ENCODE measurements at places on chromosomes 2 and 18. TPM values are rescaled to one million over a fixed set of nuclear protein-coding genes. Genes with fewer than 3 reads are reported as not detected.
A peak's percentile ranks its signal among the peaks of the same experiment; 100 is the strongest.

The PROKR1 gene
- not detected for total RNA-seq

The ACVR1C gene
- not detected for total RNA-seq

The PASK gene
- total RNA-seq: 8.7 TPM

The MEP1B gene
- total RNA-seq: not detected

The RGPD8 gene
- 2.4 TPM for total RNA-seq

The C2orf80 gene
- total RNA-seq: not detected

The EDAR gene
- total RNA-seq: not detected

The KIF1A gene
- total RNA-seq: under 0.01 TPM

DNA sequence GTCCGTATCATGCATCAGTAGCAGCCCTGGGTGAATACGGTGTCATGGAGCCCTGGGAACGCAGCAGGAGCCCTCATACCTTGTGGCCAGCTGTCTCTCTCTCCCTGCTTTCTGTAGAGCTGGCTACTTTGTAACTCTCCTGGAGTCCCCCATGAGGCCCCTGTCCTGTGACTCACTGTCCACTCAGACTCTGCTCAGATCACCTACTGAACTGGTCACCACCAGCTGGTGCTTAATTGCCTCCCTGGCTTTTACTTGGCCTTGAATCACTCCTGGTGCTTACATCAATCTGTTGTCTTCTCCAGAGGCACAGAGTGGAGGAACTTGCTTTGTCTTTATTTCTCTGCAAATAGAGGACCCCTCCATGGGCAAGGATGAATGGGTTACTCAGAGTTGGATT, 172.7 kb downstream of the HRH4 start:
- no peak for DNase-seq

GRCh38 chr18:70273021-70273420, 15.8 kb upstream of the SOCS6 start:
- DNase-seq: no peak

- no peak for DNase-seq
These were observed 15.5 kb upstream of the ITGA4 start for GRCh38 chr2:181441670-181442069.

- no peak for DNase-seq
These were observed 1.2 kb downstream of the WNT10A start for GRCh38 chr2:218881744-218882460.

- no peak for DNase-seq
These were observed 8.7 kb upstream of the SLC14A1 start for GRCh38 chr18:45715212-45715780.

GRCh38 chr2:189709501-189710221, 35.2 kb downstream of the ANKAR start:
- DNase-seq: peak; percentile 13

DNA sequence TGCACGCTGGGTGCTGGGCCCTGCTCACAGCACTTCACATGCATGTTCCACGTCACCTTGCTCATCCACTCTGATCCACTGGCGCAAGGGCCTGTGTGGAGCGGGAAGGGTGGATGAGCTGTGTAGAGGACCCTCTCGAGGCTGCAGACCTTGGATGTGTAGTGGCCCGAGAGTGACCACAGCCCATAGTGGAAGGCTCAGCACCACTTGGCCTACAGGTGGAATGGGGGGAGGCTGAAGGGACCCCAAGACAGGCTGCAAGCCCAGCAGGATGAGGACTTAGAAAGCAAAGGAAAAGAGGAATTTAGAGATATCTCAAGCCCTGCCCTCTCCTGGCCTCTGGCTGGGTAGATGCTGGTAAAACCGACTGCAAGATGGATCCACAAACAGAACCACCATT, 175.9 kb upstream of the COPS8 start:
- no peak for DNase-seq

- DNase-seq: no peak
These were observed 90.5 kb downstream of the CHST9 start for GRCh38 chr18:27094621-27095020.

DNA sequence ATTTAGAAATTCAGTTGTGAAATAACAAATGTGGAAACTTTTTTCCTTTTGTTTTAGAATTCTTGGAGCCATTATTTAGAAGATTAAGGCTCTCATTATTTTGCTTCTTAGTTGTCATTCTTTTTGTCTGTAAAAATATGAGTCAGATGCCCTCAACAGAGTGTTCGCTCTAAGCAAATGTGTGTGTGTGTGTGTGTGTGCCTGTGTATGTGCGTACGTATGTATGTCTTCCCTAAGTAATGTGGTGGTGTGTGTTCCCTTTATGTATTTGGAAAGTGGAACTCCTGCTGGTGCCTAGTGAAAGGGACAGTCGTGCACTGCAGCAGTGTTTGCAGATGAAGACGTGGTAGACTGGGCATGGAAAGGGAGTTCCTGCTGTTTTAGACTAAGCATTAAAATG, 27.5 kb downstream of the ZNF407 start:
- no peak for DNase-seq

- DNase-seq: no peak
These were observed 31.7 kb downstream of the L3MBTL4 start for GRCh38 chr18:6382963-6383362.

GRCh38 chr18:12837747-12838146, 46.3 kb downstream of the PTPN2 start:
- no peak for DNase-seq

DNA sequence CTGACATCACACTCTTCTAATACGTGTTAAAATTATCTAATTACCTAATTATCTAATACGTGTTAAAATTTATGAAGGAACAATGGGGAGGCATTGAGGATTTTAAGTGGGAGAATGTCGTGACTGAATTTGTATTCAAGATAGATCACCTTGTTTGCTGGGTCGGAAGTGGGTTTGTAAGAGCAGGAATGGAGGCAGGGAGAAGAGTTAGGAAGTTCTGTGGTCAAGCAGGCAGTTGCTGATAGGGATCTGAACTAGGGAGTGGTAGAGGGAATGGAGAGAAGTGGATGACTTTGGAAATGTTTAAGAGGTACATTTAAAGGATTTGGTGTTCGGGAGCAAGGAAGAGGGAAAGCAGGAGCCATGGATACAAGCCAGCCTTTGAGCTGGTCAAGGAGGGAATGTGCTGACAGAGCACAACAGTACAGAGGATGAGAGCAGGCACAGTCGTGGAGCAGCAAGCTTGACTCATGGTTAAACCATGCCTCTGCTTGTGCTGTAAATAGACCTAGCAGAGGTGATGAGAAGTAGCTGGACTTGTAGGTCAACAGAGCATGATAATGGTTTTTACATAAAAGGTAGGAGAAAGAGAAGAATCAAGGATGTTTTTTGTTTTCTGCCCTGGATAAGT, 16.2 kb downstream of the IL18RAP start:
- DNase-seq: peak; percentile 28

DNA sequence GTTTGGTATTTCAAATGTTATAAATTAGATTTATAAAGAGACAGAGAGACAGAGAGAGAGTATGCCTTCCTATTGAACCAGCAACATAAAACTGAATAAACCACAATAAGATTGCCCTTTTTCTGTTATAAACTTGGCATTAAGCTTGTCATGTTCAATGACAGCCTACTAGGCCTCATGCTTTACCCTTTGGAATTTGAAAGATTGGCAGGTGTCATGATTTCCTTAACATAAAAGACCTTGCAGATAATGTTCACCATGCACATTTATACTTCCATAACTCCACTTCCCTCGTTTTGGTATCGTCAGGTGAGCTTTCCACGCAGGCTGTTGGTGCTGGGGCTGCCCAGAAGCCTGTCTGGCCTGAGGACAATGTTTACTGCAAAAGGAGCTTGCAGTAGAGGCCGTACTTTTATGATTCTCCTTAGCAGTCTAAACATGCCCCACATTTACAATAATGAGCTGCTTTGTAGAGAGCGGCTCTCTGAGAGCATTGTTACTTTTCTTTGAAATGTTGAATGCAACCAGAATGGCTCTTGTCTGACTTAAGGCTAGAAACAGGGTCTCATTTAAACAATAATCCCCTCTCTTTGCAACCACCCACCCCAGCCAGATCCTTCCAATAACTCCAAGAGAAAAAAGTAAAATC, 379.1 kb upstream of the ATP5MC3 start:
- no peak for DNase-seq

- no peak for DNase-seq
These were observed 56.4 kb downstream of the STK25 start for GRCh38 chr2:241451840-241452506.

DNA sequence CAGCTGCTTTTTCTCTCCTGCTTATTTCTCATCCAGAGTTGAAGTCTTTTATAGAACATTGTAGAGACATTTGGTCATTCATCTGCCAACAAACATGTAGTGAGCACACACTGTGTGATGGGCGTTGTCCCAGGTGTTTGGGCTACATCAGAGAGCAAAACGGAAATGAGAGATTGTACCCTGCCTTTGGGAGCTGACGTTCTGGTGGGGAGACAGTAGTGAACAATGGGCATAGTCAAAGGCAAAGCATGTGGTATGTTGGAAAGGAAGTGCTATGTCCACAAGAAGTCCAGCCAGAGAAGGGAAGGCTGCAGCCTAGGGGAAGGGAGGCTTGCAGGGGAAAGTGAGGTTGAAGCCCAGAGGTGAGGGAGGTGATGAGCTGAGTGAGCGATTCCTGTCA, 78.1 kb downstream of the PIEZO2 start:
- DNase-seq: peak; percentile 85

DNA sequence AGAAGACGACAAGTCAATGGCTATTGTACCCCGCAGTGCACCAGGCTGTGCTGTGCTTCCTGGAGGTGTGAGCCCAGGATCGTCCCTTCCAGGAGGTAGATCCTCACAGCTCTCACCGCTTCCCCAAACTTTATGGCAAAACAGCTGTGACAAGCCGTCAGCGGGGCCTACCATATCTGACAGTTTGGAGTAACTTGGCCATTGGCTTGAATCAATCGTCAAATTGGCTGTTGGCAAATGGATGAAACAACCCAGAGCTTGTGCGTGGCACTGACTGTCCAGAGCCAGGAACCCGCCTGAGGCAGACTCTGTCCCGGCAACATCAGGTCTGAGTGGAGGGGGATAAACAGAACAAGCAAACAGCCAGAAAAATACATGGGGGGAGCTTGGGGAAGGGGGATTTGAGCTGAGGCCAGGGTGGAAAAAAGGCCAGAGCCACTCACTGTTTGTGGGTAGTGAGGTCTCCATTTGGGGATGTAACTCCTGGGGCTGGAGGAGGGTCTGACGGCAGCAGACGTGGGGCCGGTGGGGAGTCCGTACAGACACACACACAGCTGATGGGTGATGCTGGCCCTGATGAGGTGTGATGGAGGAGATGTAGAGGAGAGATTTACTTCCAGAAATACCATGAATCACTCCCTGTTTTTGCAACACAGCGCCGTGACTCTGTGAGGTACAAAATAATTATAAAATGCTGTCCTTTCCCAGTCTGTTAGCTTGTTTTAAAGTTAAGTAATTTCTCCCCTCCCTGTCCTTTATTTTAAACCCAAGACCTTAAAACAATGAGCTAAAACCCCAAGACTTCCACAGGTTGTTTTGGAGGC, 174.8 kb downstream of the TWIST2 start:
- no peak for DNase-seq

DNA sequence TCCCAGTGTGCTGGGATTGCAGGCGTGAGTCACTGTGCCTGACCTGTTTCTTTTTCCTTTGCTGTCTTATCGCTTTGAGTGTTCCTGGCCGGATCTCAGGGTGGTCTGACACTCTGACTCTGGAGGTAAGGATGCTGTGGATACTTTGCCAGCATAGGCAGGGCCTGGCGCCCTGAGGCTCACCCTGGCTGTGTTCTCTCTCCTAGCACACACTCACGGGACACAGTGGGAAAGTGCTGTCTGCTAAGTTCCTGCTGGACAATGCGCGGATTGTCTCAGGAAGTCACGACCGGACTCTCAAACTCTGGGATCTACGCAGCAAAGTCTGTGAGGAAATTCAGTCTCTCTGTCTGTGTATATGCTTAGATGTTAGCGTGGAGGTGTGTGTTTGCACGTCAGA, 18.0 kb upstream of the SAG start:
- DNase-seq: no peak

- no peak for DNase-seq
These were observed 32.7 kb downstream of the EIPR1 start for GRCh38 chr2:3344897-3345296.

DNA sequence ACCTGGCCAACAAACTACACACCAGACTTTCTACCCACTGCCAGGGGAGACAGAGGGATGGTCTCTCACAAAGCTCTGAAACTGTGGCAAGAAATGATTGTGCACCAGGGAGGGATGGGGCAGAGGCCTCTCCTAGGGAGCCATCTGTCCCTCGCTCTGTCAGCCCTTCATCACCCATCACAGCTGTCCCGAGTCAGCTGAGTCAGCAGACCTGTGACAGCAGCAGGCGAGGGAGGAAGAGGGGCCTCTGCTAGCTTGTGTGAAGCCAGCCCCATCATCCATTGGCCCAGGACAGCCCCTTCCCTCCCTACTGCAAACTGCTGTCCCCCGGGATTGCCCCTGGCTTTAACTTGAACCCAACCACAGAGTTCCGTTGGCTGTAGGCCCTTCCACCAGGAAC, 5.0 kb downstream of the SH2D6 start:
- no peak for DNase-seq

DNA sequence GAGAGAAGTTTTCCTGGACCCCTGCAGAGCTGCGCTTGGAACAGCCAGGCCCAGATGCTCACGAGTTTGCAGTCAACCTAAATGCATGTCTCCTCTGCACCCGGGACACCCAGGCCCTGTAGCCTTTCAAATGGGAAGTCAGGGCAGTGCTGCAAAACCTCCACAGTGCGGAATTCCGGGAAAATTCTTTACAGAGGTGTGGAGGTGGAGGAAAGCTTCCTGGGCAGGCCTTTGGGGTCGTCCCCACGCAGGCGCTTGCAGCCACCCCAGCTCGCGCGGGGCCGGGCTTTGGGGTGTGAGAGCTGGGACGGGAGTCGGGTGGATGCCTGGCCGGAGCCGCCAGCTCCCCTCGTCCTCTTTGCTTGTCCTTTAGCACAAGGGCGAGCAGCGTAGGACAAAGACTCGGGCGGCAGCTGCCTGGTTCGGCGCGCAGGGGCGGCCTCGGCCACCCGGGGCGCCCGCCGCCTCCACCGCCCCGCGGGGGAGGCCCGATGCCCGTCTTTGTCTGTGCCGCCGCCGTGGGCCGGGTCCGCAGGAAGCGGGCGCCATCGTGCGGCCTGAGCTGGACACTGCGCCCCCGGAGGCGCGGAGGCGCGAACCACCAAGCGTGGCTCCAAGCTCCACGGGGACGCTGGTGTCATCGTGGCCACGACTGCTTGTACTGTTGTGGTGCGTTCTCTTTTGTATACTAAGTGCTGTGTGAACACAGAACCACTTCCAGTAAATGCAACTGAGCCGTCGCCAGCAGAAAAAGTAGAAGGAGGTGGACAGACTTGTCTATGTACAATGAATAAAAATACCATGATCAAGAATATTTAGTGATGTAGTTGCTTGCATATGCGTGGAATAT, 28.2 kb upstream of the BCL11A start:
- DNase-seq: peak; percentile 67

Data from lung microvascular endothelial cell (primary cell).